ENCODE measurements at places on chromosomes 12 and 14.

DNA sequence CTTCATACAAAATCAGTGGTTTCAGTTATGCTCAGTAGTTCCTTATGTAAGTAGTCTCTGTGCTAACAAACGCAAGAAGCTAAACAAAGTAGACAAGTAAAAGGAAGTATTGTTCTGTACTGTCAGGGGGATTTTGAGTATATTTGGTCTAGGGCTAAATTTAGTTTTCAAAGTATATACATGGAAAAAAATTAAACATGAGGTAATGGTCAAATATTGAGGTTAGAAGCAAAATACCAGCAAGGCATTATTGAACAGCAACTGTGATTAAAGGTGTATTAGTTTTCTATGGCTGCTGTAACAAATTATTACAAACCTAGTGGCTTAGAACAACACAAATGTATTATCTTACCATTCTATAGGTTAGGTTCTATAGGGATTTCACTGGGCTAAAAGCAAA is 18.8 kb downstream of the GNG2 start:
- no peak for DNase-seq

DNA sequence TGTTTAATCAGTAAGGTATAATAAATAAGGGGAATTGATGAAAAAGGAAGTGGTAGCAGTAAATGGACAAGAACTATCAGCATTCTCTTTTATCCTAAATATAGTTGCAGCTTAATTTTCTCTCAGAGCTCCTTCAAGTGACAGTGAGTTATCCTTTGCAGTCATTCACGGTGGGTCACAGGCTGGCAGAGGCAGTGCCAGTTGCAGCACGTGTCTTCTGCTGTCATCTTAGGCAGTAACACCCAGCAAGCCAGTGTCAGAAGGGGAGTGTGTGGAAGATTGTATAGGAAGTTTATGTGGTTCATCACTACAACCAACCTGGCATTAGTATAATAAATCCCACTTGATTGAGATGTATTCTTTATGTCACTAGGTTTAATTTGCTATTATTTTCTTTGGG is 170.0 kb downstream of the CCDC91 start:
- DNase-seq, result no peak

- no peak for DNase-seq
Measured at GRCh38 chr12:111033281-111034082, 113.1 kb upstream of the MYL2 start.

DNA sequence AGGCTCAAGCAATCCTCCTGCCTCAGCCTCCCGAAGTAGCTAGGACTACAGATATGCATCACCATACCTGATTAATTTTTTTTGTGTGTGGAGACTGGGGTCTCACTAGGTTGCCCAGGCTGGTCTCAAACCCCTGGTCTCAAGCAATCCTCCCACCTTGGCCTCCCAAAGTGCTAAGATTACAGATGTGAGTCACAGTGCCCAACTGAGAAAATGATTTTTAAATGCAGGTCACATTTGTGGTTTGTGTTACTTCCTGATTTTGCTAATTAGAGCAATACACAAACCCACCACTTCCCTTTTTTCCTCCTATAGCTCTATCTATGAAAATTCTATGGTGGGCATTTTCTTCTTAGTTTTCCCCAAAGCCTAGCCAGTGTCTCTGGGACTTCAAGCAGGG is 45.5 kb upstream of the TMEM263 start:
- DNase-seq, result no peak

DNA sequence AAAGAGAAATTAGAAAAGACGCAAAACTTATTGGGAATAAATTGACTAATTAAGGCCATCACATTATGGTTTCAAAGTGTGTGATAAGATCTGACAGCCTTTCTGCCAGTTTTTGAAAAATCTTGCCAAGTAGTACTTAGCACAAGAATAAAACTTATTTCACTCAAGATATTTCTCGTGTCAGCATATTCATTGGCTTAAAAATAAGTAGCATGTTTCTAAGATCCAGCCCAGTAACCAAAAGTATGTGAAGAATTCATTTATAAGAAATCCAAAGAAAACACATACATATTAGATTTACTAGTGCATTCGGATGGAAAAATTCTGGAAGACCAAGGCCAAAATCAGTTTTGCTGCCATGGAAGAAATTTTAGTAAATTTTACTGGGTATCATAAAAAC is 1135.0 kb downstream of the GALC start:
- no peak for DNase-seq

DNA sequence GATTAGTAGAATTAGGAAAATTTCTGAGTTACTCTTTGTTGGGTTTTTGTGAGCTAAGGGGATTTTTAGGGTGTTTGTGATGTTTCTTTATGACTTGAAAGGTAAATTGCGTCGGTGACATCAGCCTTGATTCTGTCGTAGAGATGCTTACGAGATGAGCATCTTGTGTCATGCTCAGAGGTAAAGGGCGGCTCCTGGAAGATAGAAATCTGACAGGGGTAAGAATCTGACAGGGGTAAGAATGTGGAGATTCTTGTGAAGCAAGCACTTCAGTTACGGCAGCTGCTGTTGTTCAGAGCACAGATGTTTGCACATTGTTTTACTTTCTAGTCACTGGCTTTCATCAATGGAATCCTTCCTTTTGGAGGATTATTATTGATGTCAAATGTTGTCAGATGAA is 22.5 kb downstream of the EML1 start:
- DNase-seq, result no peak

GRCh38 chr12:132572106-132572505 is 38.3 kb downstream of the LRCOL1 start:
- DNase-seq, result no peak

DNA sequence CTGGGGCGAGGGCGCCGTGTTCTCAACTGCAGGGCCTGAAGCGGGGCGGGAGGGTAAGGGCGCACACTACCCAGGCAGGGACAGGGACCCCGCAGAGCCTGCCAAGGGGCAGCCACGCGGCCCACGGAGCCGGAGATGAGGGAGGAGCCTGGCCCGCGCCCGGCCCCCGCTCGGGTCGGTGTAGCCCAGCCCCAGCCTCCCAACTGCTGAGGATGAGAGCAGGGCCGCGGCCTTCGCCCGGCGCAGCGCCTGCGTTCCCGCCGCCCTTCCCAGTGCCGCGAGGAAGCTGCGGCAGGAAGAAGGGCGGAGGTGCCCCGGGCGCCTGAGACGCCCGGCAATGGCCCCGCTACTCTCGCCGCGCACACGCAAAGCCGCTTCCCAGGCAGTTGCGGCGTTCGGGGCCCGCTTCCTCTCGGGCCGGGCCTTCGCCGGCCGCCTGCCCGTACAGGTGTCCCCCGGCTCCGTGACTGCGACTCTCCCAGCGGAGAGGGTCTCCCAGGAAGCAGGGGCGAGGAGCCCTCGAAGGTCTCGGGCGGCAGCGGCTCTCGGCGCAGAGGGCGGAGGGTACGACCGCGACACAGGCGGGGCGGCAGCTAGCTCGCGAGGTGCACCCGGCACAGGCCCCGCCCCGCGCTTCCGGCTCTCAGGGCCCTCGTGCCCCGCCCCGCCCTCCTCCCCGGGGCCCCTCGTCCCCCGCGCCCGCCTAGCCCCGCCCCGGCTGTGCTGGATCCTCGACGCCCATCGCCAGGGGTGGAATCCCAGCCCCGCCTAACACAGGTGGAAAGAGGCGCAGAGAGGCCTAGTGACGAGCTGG is 24.8 kb upstream of the YY1 start:
- peak; percentile 85 for DNase-seq

DNA sequence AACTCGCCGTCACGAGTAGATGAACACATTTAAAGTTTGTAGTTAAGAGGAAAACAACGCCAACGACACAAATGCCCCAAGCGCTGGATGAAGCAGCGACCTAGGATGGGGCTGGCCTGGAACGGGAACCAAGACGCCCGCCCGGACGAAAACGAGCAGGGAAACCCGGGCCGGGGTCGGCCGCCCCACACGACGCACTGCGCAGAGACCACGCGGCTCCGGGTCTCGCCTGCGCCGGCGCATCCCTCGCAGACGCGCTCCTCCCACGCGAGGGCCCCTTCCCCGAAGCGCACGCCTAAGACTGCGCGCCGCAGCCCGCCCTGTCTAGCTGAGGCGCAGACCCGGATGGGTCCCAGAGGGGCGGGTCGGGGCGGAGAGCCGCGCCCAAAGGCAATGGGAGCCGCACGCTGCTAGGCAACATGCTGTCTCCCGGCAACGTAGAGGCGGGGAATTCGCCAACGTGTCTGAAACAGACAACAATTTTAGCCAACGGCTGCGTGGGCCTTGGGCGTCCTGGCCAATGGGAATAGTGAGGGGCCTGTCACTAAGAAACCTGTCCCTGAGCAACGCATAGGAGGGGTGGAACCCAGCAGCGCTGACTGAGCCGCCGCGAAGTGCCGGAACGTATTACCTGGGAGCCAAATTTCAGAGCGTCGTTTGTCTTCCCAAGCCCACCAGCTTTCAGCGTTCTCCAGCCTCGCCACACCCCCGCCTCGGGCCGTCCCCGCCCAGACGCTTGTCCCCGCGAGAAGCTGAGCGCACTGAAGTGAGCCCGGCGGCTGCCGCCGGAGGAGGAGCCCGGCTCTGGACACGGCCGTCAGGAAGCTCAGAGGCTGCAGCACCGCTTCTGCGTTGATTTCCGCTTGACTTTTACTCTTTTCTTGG is 21.0 kb upstream of the CHFR start:
- DNase-seq, result peak; percentile 96

GRCh38 chr12:76560086-76560491 is 518 bp upstream of the OSBPL8 start:
- DNase-seq, result no peak

- no peak for DNase-seq
Measured at GRCh38 chr12:53670971-53671370, 4.9 kb downstream of the ATP5MC2 start.

DNA sequence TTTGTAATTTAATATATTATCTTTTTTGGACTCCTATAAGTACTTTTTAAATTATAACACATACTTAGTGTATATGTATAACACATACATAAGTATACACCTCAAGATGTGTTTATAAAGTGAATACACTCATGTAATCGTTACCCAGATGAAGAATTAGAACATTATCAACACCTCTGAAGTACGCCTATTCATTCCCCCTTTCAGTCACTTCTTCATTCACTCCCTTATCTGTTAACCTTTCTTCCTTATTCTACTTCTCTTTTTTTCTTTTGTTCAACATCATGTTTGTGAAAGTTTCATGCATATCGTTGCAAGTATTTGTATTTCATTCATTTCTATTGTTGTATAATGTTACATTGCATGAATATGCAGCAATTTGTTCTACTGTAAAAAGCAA is 98.5 kb downstream of the ARID2 start:
- no peak for DNase-seq

DNA sequence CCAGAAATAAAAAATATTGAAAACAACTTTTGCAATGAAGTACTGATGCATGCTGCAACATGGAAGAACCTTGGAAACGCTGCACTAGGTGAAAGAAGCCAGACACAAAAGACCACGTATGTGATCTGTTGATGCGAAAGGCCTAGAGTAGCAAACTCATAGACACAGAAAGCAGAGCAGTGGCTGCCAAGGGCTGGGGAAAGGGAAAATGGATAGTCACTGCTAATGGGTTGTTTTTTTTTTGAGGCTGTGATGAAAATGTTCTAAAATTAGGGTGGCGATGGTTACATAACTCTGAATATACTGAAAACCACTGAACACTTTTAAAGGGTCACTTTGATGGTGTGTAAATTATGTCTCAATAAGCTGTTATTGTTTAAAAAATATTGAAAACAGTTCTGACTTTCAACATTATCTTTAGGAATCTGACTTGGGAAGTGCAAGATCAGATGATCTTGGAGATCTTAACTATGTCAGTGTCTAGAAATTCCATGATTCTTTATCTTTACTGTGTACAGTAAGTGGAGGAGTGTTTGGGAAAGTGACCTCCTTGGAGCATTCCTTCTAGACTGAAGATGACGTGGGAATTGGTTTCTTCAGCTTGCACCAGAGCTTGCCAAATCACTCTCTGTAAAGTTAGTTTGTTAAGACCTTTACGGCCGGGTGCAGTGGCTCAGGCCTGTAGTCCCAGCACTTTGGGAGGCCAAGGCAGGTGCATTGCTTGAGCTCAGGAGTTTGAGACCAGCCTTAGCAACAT is 12.4 kb downstream of the MLXIP start:
- no peak for DNase-seq

- no peak for DNase-seq
Measured at GRCh38 chr14:22658946-22659345, 14.8 kb upstream of the OR6J1 start.

GRCh38 chr14:94139421-94139820 is 10.0 kb upstream of the IFI27L2 start:
- no peak for DNase-seq

GRCh38 chr12:1481906-1482305 is 112.5 kb downstream of the FBXL14 start:
- no peak for DNase-seq

GRCh38 chr14:103001226-103001625 is 56.1 kb downstream of the CDC42BPB start:
- no peak for DNase-seq

DNA sequence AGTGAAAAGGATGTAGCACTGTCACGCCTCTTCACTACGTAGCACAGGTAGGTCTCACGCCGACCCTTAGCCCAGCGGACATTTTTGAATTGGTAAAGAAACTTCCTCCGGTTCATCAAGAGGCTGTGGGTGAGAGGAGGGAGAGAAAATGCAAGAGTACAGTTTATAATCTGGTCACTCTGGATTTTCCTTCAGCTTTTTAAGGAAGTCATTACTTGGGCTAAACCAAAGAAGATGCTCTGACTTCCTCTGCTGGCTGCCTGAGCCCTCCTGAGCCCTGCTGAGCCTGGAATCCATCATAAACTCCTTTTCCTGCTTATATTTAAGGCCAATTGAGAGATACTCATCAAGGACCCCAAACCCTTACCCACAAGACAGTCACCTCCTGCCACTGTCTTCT is 5.8 kb downstream of the AICDA start:
- DNase-seq, result no peak

DNA sequence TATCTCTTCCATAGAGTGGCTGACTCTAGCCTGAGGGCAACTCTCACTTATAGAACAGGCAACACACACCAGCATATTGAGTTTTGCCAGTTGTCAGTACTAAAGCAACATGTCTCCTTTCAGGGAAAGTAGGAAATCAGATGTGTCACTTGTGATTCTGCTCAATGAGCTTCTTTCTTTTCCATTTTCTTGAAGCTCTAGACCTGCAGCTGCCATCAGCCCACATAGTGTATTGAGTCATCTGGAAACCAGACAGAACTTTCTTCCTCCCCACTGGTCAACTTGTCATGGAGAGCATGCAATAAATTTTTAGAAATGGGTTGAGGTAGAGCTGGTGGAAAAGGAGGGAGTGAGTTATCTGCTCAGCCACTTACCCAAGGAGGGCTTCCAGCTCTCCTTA is 209.0 kb upstream of the PLEKHG7 start:
- DNase-seq, result no peak

GRCh38 chr12:108282676-108283075 is 56.4 kb downstream of the CMKLR1 start:
- DNase-seq, result no peak

- no peak for DNase-seq
Measured at GRCh38 chr12:84874125-84874824, 38.3 kb downstream of the SLC6A15 start.

DNA sequence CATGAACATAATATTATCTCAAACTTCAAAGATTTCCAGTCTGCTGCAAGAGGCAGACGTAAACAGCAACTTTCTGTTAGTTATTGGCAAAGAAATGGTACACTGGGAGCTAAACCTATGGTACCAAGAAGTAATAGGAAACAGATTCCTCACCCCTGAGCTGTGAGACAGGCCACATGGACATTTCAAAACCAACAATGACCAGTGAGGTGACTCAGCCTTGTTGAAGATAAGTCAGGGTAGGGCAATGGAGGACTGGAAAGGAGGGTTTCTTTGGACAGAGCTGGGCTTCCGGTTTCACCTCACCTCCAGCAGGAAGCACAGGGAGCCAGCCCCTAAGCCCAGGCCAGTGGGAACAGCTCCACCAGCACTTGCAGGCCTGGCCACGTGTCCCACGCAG is 1320.5 kb downstream of the AACS start:
- DNase-seq, result no peak

GRCh38 chr12:31950492-31950891 is 8.7 kb upstream of the RESF1 start:
- no peak for DNase-seq
